ENCODE measurements at places on chromosomes 2 and 18.

DNA sequence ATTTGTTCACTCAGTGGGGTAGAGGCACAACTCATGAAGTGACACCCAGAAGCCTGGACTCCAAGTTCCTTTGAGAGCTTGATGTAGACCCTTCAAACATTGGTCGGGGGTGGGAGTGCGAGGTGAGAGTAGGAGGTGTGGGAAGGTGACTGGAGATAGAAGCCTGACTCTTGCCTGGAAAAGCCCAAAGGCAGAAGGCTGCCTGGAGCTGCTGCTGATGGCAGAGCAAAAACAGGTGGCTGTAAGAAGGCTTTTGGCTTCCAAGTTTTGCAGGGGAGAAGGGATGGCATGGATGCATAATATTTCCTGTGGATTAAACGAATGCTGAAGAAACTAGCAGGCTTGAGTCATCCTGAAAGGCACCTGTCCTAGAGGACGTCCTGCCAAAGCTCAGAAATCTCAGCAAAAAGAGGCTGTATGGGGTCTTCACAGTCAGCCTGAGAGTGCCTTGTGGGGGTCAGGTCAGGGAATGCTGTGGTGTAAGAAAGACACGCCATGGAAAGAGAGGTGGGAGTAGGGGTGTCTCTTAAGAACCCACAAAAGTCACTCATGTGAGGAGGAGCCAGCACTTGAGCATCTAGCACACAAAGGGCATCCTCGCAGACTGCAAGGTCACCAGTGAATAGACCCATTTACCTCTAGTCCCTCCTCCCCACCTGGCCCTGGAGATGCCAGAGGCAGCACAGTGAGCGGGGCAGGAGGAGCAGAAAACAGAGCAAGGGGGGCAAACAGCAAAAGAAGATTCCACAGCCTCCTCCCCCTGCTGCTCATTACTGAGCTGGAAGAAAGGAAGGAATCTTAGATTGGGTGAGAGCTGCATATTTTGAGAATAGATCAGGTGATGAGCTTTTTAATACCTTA, 37.5 kb downstream of the FASTKD2 start:
- DNase-seq = no peak

- no peak for DNase-seq
Measured at GRCh38 chr2:241443486-241444223, 64.7 kb downstream of the STK25 start.

GRCh38 chr2:20877960-20878359, 55.1 kb upstream of the LDAH start:
- DNase-seq = no peak

GRCh38 chr2:28163028-28163427, 229.6 kb upstream of the FOSL2 start:
- no peak for DNase-seq

DNA sequence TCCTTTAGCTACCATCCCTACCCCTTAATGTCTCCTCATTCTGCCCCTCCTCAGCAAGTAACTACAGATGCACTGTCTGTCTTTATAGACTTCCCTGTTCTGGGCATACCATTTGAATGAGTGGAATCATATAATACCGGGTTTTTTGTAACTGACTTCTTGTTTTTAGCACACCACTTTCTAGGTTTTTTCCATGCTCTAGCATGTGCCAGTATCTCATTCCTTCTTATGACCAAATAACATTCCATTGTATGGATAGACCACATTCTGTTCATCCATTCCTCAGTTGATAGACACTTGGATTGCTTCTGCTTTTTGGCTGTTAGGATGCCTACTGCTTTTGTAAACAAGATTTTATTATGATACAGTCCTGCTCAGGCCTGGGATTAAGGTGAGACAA, 154.7 kb downstream of the TSN start:
- no peak for DNase-seq

DNA sequence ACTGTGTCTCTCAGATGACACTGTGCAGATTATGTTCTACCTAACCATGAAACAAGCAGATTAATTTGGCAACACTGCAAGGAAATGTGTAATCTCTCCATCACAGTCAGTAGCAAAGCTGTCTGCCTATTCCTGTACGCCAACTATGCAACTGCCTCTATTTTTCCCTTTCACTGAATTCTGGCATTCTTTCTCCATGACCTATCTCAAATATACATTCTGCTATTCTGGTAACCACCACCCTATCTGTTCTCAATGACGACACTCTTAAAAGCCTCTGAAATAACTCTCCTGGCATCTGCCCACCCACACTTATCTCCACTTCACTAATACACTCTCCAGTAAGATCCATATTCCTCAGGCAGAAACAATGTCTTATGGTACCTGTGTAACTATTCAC, 78.7 kb downstream of the ABCA12 start:
- DNase-seq = no peak

Data from H54 (cell line).